ENCODE measurements at places on chromosomes 16 and 17.

- no peak for DNase-seq
Observed at GRCh38 chr17:11832401-11833137, 164.7 kb downstream of the ZNF18 start.

GRCh38 chr17:48617471-48618255 is 2.6 kb upstream of the HOXB8 start:
- no peak for DNase-seq

GRCh38 chr17:29683481-29683880 is 60.8 kb upstream of the CORO6 start:
- DNase-seq, result no peak

GRCh38 chr17:73163043-73163442 is 1.8 kb upstream of the SSTR2 start:
- no peak for DNase-seq

- DNase-seq, result no peak
Observed at GRCh38 chr17:17275971-17276370, 5.1 kb downstream of the COPS3 start.

GRCh38 chr16:29729116-29729521 is 16.7 kb downstream of the C16orf54 start:
- DNase-seq, result no peak

GRCh38 chr17:13460261-13461000 is 141.3 kb downstream of the HS3ST3A1 start:
- no peak for DNase-seq

- DNase-seq, result no peak
Observed at GRCh38 chr17:301681-302299, 50.8 kb downstream of the RPH3AL start.

DNA sequence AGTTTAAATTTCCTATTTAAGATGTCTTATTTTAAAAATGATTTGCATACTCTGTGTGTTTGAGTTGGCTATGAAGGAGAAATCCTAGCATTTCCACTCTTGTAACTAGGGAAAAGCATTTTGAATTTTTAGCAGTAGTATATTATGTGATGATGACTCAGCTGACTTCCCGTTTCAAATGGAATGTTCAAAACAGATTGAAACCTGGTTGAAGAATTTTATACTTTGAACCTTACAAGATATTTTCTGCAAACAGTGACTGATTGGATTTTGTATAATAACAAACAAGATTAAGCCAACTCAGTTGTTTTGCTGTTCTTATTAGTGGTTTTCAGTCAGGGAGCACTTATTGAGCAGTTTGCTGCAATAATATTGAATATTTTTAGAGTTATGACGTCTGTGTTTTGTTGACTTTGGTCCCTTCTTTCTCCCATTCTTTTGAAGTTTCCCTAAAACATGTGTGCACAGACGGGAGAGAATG is 8.0 kb downstream of the TNRC6A start:
- DNase-seq, result no peak

DNA sequence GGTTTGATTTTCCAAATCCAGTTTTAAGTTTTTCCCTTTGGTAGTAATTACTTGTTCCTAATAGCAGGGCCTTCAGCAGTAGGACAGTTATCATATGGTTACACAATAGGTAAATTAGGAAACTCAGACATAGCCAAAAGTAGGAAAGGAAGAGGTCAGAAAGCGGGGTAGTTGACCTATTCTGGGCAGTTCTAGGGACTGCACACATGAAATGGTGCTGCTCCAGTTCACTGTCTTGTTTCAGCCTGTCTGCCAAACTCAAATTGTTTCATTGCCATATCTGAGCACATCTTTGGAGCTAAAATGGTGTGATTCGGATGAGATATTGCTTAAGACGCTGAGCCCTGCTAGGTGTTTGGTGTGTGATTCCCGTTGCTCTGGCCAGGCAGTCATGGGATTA is 56.7 kb downstream of the TANGO6 start:
- no peak for DNase-seq

DNA sequence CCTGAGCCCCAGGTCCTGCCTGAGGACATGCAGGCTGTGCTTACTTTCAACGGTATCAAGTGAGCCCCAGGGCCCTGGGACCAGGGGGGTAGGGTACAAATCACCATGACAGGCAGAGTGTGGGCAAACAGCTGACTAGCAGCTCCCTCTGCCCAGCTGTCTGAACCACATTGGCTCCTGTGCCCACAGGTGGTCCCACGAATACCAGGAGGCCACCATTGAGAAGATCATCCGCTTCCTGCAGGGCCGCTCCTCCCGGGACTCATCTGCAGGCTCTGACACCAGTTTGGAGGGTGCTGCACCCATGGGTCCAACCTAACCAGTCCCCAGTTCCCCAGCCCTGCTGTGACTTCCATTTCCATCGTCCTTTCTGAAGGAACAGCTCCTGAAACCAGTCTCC is 10.0 kb downstream of the SLC46A1 start:
- DNase-seq, result no peak

- DNase-seq, result no peak
Observed at GRCh38 chr16:12024429-12024828, 47.9 kb downstream of the SNX29 start.

DNA sequence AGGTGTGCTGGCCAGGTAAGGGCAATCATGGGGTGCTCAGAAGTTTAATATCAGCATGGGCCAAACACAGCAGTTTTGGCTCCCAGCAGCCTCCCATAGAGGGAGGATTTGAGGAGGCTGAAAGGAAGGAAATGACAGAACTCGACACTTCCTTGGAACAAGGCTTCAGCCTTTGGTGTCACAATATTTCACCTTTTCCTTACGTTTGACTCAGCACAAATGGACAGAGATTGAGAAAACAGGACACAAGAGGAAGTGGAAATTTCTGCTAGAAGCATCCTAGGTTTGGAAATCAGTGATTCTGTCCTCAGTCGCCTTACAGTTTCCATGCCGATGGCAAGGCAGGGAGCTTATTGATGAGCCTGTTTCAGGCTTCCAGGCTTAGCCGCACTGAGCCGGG is 181.4 kb downstream of the MAF start:
- no peak for DNase-seq

DNA sequence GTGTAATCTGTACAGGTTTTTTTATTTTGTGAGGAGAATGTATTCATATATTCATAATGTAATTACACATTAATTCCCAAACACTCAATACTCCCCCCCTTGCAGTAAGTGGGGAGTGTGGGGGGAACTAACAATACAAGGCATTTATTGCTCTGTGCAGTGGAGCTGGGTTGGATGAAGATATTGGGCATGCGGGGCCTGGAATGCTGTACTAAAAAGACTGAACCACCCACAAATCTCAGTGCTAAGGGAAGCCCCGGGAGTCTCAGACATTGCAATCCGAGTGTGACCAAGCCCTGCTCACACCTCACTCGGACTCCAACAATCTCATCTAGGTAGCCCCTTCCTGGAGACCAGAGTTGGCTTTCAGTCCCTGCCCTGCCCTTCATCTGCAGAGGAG is 6.0 kb downstream of the PLLP start:
- no peak for DNase-seq

- DNase-seq, result no peak
Observed at GRCh38 chr17:15507896-15508295, 40.5 kb upstream of the CDRT4 start.

DNA sequence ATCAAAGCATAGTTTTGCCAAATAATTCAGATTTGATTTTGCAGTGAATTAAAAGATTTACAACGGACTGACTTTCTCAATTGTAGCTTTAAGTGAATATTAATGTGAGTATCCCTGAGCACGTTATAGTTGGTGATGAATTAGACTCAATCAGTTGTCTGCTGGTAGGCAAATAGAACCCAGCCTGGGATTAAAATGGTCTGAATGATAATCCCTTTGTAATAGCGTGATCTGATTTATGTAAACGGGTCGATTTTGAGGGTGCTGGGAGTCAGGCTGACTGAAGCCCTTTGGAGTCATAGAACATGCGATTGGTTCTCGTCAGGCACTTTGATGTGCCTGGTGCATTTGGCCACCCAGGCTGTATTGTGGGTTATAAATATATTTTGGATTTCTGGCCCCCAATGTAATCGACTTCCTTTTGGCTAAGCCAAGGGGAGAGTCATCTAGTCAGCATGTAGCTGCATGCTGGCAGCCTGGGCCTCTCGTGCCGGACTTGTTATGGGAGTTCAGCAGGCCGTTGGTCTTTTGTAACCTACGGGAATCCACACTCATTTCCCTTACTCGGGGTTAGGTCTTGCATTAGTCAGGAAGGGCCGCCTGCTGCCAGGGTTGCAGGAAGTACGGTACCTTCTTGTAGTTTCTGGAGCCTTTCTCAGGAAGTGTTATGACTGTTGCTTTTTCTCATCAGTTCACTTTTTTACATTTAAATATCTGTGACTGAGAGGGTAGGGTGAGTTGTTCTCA is 5.4 kb downstream of the PGS1 start:
- no peak for DNase-seq
